ENCODE measurements at places on chromosomes 11 and 22.

- no peak for DNase-seq
Measured at GRCh38 chr11:9249252-9249651, 15.9 kb downstream of the DENND5A start.

DNA sequence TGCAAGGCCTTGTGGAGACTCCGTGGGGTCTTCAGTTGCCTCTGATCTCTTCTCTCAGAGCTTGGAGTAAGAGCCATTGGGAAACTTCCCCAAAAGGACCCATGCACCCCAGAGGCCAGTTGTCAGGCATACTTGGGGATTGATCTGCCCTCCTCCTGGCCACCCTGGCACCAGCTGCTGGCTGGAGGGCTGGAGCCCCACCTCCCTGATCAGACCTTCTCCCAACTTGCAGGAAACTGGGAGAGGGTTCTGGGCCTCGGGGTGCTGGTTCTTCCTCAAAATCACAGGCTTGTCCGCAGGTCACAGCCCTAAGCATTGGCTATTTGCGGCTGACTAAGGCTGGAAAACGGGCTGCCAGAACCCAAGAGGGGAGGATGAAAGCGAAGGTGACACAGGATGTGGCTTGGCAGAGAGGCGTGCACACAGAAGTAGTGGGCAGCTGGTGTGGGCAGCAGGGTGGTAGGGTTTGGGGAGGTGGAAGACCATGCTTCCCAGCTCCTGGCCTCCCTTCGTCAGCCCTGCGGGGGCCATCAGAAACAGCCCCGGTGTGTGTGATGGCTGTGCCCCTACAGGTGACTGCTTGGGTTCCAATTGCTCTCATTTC is 1.3 kb upstream of the DGKZ start:
- DNase-seq: no peak

- DNase-seq: peak; percentile 37
Measured at GRCh38 chr22:35154937-35155387, 89.0 kb downstream of the ISX start.

- DNase-seq: no peak
Measured at GRCh38 chr11:117220999-117221774, 10.7 kb downstream of the PCSK7 start.

DNA sequence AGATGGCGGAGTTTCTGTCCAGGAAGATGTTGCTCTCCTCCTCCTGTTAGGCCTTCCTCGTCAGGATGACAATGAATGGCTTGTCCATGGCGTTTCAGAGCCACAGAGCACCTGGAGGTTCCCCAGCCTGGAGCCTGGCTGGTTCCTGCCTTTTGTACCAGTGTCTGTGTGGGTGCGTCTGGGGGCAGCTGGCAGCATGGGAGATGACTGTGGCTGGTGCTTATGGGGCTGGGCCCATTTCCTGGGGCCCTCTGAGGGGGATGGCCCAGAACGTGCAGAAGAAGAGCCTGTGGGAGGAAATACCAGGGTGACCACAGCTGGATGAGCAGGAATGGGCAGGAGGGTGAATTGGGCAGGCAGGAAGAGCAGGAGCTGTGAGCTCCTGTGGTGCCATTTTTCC is 6.7 kb downstream of the SLC37A2 start:
- DNase-seq: peak; percentile 24

DNA sequence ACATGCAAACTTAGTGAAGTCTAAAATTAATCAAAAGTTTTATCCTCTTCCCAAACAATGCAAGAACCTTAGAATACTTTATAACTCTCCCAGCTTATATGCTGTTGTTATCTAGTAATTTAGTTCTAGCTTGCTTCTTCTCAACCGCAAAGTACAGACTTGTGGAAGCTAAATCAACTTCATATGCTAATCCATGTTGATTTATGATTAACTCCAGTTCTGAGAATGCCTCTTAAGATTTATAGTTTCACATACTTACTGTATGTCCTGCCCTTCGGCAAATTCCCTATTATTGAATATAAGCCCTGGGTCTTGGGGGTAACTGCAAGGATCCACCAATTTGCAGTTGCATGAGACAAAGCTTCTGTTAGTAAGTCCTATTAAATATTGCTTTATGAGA is 17.6 kb upstream of the SLC35F2 start:
- no peak for DNase-seq

- DNase-seq: peak; percentile 15
Measured at GRCh38 chr11:2194877-2195755, 23.5 kb upstream of the TH start.

DNA sequence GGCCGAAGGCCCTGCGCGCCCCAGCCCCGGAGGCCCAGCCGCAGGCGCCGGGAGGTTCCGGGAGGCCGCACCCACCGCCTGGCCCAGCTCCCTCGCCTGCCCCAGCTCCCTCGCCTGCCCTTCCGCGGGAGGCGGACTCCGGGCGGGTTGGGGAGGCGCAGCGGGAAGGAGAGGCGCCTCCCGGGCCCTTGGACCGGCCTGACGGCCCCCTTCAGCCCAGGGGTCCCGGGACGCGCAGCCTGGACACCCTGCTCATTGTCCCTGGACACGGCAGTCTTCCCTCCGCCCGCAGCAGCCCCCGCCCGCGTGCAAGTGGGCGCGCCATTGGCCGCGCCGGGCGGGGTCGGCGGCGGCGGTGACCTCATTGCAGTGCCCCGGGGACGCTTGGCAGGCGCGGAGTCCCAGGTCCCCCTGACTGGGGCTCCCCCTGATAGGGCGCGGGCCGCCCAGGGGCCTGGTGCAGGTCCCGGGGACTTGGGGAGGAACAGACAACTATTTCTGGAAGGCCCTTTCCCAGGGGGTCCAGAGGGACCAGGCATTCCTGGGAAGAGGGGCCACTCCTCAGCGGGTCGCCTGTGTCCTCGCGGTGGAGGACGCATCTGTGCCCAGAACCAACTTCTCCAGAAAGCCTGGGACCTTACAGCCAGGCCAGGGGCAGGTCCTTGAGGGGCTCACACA is 501 bp downstream of the CD151 start:
- peak; percentile 48 for DNase-seq

- no peak for DNase-seq
Measured at GRCh38 chr11:6225896-6226295, 8.5 kb downstream of the FHIP1B start.

GRCh38 chr22:46367707-46368191 is 32.2 kb downstream of the TRMU start:
- DNase-seq: peak; percentile 22

DNA sequence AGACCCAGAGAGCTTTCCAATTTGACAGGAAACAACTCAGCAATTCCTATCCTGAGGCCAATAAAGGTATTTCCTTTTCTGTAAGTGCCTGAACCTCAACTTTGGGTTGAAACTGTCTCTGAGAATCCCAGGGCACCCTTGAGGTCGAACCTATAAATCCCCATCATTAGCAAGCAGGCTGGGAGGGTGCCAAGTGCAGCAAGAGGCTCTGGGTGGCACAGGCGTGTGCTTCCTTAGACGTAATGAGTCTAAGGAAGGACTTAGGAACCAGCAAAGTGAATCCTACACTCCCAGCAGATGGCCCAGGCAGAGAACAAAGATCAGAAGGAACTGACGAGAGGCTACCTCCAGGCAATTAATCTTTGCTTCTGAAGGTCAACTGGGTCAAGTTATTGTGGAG is 234.3 kb upstream of the NARS2 start:
- DNase-seq: no peak

- DNase-seq: peak; percentile 84
Measured at GRCh38 chr11:2175659-2176058, 4.0 kb upstream of the TH start.

GRCh38 chr11:113249491-113249763 is 65.0 kb upstream of the TTC12 start:
- peak; percentile 22 for DNase-seq

DNA sequence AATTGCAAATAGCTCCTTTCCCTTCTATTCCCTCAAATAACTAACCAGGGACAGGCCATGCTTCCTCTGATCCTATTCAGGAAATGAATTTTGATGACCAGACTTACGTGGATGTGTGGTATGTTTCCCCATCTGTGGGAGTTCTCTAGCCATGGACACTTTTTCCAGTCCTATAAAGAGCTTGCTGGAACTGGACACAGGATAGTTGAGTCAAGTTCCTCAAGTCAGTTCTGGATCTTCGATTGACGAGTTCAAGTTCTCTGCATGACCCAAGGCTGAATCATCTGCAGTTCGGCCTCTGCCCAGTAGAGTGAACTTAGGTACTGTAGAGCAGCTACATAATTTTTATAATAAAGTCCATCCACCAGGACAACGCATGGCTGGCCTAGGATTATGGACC is 52.7 kb upstream of the CCND1 start:
- DNase-seq: peak; percentile 74

DNA sequence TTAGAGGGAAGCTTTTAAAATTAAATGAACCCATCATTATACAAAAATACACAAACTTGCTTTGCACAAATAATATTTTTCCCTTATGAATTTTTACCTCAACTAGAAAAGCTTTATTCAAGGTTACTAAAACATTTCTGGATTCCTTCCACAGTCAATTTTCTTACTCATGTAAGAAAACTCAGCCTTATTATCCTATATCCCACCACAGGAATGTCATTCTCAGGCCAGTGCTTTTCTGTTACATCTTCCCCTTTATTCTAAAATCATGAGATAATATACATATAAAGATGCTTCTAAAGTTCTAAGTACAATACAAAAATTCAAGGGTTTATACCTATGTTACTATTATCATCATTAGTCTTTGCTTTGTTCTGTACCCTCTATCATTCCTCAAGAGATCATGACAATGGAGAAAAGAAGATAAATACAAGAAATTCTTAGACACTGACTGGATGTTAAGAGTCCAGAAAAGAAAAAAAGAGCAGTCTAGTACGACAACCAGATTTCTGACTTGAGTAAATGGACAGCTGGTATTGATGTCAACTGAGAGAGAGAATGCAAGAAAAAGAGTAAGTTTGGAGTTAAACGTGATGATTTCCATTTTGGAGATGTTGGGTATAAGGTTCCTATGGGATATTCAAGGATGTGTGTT is 60.3 kb downstream of the MTMR2 start:
- DNase-seq: peak; percentile 86

DNA sequence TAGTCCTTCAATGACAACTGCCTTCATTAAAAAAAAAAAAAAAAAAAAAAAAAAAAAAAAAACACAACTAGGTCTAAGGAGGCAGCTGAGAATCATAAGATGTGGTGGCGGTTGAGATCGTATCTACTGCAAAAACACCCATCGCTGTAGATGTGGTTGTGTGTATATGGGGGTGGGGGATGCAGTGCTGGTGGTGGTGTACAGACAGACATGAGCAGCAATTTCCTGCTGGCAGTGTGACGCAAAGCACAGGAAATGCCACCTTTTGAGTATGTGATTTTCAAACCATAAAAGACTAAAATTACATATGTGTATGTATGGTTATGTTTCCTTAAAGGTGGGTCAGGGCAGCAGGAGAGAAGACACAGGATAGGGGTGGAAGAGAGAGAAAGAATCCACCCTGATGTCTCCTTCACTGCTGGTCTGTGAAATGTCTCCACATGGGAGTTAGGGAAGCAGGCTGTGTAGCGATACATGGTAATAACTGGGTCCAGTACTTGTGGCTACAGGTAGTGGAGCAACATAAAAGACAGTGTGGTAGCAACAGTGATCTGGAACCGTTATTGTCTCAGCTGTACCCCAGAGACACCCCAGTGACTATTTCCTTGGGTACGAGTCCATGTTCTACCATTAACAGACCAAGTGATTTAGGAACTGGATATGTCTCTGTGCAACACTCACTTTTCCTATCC is 57.9 kb downstream of the SYTL2 start:
- peak; percentile 37 for DNase-seq

DNA sequence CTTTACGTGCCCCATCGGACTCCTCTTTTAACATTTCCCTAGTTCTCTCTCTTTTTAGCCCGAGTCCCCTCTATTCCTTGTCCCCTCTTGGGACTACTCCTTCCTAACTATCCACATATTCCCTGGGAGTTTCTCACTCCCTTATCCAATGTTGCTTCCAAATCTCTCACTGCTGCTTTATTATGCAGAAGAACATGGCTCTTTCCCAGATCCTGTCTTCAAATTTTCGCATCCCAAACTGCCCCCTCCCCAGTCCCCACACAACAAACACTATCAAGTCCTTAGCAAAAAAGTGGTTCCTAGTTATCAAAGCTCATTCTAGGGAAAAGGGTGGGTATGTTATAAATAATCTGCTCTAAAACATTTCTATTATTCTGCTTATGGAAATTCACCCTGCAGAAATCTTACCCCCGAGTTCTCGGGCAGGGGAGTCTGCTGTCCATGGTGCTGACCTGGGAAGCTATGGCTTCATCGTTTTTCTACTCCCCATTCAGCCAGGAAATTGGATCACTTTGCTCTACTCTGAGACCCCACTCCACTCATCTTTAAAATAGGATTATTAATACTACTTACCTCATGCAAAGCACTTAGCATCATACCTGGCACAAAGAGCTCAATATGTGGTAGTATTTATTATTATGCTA is 393.5 kb downstream of the BUD13 start:
- peak; percentile 36 for DNase-seq

GRCh38 chr11:2693271-2694261 is 6.2 kb downstream of the KCNQ1OT1 start:
- no peak for DNase-seq

DNA sequence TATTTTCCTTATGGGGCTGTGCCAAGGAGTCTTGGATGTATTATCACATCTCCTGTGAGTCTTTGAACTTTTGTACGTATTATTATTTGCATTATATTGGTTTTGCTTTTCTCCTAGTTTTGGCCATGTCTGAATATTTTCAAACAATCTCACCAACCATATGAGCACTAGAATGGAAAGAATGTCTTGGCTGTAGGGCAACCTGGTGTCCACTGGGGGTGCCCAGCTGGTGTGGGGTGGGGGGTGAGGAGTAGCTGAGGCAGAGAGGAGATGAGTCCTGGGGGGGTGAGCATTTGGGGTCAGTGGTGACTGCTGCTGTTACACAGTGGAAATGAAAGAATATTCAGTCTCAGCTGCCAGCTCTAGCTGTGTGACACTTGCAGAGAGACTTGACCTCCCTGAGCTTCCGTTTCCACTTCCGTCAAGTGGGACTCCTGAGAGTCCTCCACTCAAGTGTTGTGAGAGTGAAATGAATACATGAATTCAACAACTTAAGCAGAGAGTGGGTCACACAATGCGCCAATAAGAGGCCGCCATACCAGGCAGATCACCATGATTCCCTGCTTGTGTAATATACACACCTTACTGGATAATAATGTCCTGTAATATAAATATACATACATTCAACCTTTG is 12.7 kb upstream of the PVALB start:
- DNase-seq: no peak

DNA sequence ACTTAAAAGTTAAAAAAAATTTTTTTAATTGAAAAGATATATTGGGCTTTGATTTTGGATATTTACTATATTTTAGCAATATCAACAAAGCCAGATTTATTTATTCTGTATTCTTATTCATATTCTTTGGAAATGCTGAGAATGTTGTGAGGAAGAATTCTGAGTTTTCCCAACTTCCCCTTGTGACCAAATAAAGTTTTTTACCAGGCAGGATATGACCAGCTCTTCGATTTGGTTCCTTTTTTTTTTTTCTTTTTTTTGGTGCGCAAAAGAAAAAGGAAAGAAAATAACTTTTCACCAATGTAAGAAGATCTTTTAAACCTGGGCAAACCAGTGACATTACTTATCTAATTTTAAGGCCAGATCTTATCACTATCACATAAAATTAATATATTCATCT is 12.9 kb downstream of the TCP11L1 start:
- DNase-seq: no peak

- no peak for DNase-seq
Measured at GRCh38 chr11:66263231-66263630, 5.2 kb upstream of the RAB1B start.

- DNase-seq: no peak
Measured at GRCh38 chr22:47219789-47220188, 457.3 kb downstream of the TBC1D22A start.

Measured in fibroblast of skin of right biceps (primary cell).